ENCODE measurements at places on chromosomes 7 and 10. TPM values are rescaled to one million over a fixed set of nuclear protein-coding genes. Genes with fewer than 3 reads are reported as not detected.

SH2D4B gene
- 0.40 TPM for total RNA-seq

TMEM236 gene
- 0.45 TPM for total RNA-seq

IL6 gene
- not detected for total RNA-seq

AZGP1 gene
- total RNA-seq, result 4,716 TPM

ZCCHC24 gene
- 51.2 TPM for total RNA-seq

CCDC126 gene
- 21.4 TPM for total RNA-seq

LYZL2 gene
- total RNA-seq, result 3.3 TPM

EGFR gene
- 112 TPM for total RNA-seq

SYT15B gene
- total RNA-seq, result 4.6 TPM

TWIST1 gene
- 6.4 TPM for total RNA-seq

CCL24 gene
- total RNA-seq, result not detected

GBX1 gene
- not detected for total RNA-seq

PPP1R3A gene
- 0.18 TPM for total RNA-seq

XPNPEP1 gene
- total RNA-seq, result 53.4 TPM

TUBGCP2 gene
- 78.5 TPM for total RNA-seq

GNAT3 gene
- not detected for total RNA-seq

MPP7 gene
- 16.1 TPM for total RNA-seq

ADAM12 gene
- 1.9 TPM for total RNA-seq

NUPR2 gene
- total RNA-seq, result 11.1 TPM

ATRNL1 gene
- total RNA-seq, result 5.1 TPM

SRGN gene
- 44.3 TPM for total RNA-seq

C10orf67 gene
- total RNA-seq, result not detected
